ENCODE measurements at places on chromosomes 6 and 20. TPM values are rescaled to one million over a fixed set of nuclear protein-coding genes. Genes with fewer than 3 reads are reported as not detected.

- no peak for DNase-seq
Observed at GRCh38 chr6:115717472-115717871, 343.2 kb downstream of the FRK start.

- no peak for DNase-seq
Observed at GRCh38 chr6:142683714-142684141, 261.2 kb downstream of the HIVEP2 start.

DNA sequence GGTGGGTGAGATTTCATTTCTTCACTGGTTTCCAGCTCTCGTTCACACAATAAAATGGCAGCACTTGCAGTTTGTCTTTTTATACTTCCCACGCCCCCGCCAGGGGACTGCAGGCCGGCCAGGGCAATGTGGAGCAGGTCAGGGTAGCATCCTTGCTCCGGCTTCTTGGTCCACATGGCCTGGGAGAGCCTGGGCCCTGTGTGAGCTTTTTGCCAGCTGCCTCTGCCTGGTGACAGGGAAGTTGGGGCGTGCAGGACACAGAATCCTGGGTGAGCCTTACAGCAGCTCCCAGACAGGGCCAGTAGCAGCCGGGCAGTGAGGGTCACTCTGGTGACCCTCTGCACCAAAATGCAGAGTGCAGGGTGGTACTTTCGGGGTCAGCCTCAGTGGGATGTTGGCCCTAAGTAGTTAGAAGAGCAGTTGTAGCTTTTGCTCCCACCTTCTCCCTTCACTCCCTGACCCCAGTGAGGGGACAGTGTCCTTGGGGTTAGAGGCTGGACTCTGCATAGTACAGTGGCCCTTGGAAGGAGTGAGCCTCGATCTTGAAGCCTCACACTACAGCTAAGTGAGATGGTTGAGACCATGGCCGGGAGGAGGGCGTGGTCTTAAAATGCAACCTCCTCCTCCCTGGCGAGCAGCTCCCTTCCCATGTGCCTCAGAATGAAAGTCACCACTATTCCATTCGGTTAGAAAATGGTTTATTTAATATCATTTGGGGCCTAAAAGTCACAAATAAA, 23.8 kb downstream of the PYGB start:
- peak; percentile 16 for DNase-seq

DNA sequence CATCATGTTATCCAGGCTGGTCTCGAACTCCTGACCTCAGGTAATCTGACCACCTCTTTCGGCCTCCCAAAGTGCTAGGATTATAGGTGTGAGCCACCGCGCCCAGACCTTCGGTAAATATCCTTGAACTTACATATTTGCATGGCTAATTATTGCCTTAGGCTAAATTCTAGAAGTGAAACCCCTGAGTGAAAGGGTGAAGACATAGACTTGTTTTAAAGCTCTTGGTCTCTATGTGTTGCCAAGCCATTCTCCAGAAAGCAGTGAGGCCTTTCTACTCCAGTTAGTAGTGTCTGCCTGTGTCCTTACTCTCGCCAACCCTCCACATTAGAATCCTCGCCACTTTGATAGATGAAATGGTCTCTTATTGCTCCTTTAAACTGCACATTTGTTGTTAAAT, 2.6 kb upstream of the NOTCH4 start:
- DNase-seq, result no peak

GRCh38 chr20:33836277-33836676, 25.1 kb downstream of the CHMP4B start:
- DNase-seq, result no peak

GRCh38 chr20:35954907-35955251, 577 bp upstream of the SCAND1 start:
- DNase-seq, result no peak

GRCh38 chr6:88785478-88785877, 177.9 kb downstream of the RNGTT start:
- peak; percentile 14 for DNase-seq

DNA sequence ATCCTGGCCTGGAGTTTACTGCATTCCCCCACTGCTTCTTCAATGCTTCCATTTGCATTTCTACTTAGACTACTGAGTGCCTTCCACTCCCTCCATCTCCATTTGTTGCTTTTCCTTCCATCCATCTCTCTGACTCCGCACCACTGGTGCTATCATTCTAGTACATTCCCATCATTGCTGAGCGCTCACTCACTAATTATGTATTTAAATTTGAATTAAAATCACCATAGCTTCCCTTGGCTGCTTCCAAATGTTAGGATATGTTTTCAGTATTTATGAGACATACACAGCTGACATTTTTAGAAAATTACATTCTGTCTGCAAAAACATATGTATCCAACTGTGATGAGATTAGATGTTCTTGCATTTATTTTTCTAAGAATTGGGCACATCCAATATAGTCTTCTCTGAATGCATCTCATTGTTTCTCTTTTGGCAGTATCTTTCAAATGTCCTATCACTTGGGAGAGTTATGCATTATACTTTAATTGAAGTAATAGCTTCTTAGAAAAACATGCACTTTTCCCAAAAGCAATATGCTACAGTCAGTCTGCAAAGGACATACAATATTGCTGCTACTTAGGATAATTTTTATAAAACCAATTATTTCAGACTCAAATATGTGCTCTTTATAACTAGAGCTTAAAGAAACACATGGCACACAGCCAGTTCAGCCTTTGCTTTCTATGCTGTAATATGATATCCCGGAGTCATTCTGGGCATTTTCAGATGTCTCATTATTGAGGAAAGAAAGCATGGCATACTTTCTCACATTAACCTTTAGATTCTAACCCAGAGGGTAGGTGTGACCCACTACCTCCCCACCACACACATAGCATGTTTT, 12.1 kb upstream of the COL21A1 start:
- peak; percentile 64 for DNase-seq

GRCh38 chr6:346386-347030, 45.0 kb upstream of the IRF4 start:
- DNase-seq, result no peak

GRCh38 chr20:37294262-37294981, 5.0 kb downstream of the MANBAL start:
- DNase-seq, result no peak

The MCCD1 gene
- not detected for polyA plus RNA-seq

The CLPSL2 gene
- polyA plus RNA-seq, result not detected
